Testis (tissue), 5 donors: ENCODE measurements at places on chromosomes 12 and 14.

DNA sequence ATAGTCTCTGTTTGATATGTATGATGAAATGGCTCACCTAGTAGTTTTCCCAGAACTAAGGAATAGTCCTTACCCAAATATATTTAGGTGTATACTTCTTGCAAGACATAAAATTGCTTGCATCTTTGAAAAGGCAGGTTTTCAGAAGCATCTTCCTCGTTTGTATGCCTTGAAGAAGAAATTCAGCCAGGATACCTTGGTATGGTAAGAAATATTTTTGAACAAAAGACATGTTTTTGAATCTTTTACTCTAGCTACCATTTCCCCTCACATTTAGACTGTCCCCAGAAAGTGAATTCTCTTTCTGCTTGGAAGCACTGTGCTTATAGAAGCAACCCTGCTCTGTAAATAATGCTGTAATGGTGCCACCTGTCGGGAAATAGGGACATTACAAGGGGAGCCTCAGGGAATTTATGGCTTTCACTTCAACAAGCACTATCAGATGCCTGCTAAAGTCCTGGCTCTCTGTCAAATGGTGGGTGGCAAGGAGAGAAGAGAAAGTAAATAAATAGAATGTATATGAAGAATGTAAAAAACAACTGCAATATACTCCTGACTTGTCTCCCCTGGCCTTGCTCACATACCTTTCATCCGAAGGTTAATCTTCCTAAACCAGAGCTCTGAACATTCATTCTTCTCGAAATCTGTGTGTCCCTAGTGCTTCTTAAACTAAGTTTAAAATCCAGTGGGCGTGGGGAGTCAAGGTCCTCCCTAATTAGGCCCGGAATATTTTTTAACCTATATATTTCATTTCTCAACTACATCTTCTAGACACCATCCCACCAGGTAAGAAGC lies 6.1 kb downstream of the CCDC184 start:
- DNase-seq: peak; percentile 80

DNA sequence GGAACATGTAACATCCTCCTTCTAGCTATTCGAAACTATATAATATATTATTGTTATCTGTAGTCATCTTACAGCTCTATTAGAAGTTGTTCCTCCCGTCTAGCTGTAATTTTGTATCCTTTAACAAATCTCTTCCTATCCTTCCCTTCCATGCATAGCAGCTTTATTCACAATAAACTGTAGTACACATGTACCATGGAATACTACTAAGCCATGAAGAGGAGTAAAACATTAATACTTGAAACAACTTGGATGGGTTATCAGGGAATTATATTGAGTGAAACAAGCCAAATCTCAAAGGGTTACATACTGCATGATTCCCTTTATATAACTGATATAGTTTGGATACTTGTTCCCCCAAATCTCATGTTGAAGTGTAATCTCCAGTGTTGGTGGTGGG lies 33.9 kb upstream of the STK38L start:
- DNase-seq: no peak

DNA sequence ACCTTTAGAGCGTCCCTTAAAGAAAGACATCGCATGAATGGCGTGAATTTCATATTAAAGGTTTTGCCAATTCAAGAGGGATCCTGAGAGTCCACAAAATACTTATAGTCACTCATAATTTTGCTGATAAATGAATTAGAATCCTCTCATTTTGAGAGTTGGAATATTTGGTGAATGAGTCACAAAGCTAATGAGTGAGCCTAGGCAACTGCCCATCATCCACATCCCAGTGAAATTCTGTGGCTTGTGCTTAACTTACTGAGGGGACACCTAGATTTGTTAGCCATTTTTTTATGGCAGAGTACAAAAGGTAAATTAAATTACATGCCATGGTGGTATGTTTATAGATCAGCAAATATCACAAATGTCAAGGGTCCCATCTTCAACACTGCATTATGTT lies 12.7 kb upstream of the NOXRED1 start:
- no peak for DNase-seq

DNA sequence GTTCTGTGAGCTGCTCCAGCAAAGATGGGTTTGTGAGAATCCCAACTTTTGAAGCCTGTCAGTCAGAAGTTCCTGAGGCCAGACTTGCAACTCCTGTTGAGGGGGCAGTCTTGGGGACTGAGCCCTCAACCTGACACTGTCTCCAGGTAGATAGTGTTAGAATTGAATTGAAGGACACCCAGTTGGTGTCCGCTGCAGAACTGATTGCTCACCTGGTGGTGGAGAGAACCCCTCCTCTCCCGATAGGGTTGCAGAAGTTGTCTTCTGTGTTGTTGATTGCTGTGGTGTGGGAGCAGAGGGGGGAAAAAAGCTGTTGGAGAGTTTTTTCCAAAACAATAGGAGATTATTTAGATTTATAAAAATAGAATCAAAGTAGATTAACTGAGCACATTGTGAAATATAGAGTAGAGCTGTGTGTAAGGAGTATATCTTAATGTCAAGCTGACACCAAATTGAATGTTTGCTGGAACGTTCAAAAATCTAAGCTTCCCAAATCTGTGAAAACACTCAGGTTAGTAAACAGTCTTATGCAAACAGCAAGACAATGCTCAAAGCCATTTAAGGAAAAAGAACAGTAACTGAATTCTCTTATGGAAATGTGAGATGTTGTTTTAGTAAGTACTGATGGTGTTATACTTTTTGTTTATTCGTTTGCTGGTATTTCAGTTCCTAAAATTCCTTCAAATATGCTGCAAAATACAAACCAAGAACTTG lies 18.6 kb downstream of the HIF1A start:
- DNase-seq: no peak

DNA sequence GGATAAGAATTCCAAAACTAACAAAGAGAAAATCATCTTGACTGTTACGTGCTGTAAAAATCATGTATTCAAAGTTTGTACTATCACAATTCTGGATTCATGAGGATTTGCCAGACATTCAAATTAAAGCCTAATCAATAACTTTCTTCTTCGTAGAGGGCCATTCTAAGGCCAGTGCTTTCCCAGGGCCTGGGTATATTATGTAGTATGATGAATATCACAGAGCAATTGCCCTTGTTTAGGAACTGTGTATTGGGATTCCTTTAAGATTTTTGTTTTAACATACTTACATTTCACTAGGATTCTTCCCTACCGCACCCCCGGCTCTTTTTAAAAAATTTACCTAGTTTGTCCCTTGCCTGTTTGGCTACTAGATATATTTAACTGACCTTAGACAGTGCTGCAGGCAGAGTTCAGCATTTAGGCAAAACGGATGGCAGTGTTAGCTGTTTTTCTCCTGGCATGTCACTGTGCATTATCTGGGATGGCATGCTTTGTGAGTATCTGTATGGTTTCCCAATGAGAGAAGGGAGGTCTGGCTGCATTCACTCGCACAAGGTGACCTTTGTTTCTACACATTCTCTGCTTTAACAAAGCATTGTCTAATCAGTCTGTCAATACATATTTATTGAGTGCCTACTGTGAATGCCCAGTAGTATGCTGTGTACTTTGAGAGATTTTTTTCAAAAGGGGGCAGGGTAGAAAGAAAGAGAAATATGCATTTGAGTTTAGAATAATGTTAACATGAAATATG lies 63.3 kb downstream of the ERC1 start:
- peak; percentile 60 for DNase-seq

- no peak for DNase-seq
Observed at GRCh38 chr14:105484069-105484996, 2.4 kb upstream of the CRIP1 start.

DNA sequence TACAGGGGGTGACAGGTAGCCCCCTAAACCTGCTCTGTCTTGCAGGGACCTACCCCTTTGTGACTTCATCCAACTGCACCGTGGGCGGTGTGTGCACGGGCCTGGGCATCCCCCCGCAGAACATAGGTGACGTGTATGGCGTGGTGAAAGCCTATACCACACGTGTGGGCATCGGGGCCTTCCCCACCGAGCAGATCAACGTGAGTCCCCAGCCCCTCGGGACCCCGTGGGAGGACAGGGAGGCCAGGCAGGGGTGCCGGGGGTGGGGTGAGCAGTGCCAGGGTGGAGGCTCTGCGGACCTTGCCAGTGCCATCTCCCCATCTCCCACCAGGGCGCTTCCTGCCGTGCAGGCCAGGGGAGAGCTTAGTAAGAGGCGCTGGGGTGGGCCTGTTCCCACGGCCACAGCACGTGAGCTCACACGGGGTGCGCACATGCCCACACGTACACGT lies 11.1 kb upstream of the SIVA1 start:
- no peak for DNase-seq

- DNase-seq: no peak
Observed at GRCh38 chr12:122385171-122386016, 37.1 kb downstream of the CLIP1 start.

DNA sequence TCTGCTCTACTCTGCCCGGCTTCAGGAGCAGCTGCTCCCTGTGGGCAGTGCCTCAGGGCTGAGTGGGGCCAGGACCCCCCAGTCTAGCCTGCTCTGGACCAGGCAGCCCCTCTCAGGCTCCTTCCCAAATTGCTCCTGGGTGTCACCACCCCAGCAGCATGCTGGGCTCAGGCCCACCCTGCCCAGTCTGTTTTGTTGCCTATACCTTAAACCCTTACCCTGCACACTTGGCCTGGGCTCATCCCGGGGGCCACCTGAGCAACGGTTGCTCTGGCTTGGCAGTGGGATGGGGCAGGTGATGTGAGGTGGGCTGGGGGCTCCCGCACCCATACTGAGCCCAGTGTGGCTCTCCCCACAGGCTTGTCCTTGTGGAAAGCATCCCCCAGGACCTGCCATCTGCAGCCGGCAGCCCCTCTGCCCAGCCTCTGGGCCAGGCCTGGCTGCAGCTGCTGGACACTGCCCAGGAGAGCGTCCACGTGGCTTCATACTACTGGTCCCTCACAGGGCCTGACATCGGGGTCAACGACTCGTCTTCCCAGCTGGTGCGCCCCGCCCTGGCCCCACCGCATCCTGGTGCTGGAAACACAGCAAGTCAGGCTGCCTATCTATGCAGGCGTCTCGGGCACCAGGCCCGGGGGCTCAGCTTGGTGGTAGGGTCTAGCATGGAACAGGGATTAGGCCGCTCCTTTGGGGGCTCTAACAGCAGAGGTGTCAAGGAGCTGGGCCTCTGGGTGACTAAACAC lies 3.9 kb downstream of the PLD4 start:
- DNase-seq: no peak

GRCh38 chr12:43937947-43938346 lies 102.1 kb downstream of the TMEM117 start:
- DNase-seq: no peak

- no peak for DNase-seq
Observed at GRCh38 chr12:94157981-94158411, 9.6 kb downstream of the PLXNC1 start.

- DNase-seq: no peak
Observed at GRCh38 chr12:123045678-123046077, 65.2 kb downstream of the ARL6IP4 start.

GRCh38 chr14:86799244-86799647 lies 1193.7 kb downstream of the GALC start:
- peak; percentile 15 for DNase-seq

- peak; percentile 23 for DNase-seq
Observed at GRCh38 chr14:31229638-31230572, 22.3 kb upstream of the HECTD1 start.

- no peak for DNase-seq
Observed at GRCh38 chr12:71768900-71769299, 14.2 kb downstream of the RAB21 start.

DNA sequence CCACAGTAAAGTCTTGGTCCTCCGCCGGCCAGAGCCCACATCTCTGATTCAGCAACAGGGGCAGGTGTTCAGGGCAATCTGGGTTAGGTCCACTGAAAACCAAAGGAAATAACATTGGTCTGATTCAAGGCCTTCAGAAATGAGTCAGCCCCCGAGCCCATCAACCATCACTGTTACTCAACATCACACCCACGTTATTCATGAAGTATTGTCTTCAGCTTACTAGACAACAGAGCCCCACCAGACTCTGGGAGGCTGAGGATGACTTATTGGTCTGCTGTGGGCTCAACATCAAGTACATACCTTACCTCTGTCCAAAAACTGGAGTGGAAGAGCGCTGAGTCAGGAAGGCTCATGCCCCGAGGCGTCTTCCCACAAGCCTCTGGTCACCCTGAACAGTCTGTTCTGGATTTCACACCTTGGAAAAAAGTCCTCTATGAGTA lies 97.5 kb downstream of the ZFP36L1 start:
- no peak for DNase-seq

GRCh38 chr12:52038447-52038846 lies 12.8 kb upstream of the NR4A1 start:
- no peak for DNase-seq

- no peak for DNase-seq
Observed at GRCh38 chr14:63941023-63941422, 88.2 kb downstream of the SYNE2 start.

GRCh38 chr12:27464220-27464554 lies 17.7 kb downstream of the SMCO2 start:
- peak; percentile 66 for DNase-seq

DNA sequence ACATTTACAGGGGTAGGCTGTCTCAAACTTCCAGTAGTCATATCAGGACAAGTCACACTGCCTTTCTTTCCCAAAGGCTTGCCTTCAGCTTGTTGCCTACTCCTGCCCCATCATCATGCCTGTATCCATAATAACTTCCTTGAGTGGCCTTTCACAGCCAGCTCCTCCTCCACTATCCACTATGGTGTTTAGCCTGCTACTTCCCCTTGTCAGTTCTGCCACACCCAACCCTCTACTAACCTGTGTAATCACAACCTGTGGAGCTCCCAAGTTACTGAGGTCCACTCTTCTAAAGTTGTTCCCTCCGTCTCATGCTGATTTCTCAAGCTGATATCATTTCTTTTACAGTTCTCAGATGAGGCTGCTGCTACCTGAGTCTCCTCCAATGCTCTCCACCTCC lies 159.9 kb downstream of the BMP4 start:
- DNase-seq: no peak

DNA sequence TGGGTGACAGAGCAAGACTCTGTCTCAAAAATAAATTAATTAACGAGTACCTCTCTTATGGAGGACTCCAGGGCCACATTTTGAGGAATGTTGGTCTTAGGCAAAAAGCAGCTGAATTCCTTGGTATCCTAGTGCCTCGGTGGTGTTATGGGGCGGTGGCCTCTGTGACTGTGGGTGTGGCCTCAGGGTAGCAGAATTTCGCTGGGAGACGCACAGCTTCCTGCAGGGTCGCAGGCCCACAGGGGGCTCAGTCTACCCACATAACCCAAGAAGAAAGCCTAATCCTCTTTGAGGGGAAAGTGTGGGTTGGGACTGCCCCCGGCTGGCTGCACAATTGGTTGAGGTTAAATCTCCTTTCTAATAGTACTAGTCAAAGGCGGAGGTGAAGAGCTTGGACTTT lies 11.2 kb upstream of the SERPINA4 start:
- no peak for DNase-seq

GRCh38 chr12:108589840-108590229 lies 8.0 kb downstream of the TMEM119 start:
- DNase-seq: no peak

- DNase-seq: peak; percentile 89
Observed at GRCh38 chr12:48996794-48997718, 2.1 kb downstream of the DDN start.

DNA sequence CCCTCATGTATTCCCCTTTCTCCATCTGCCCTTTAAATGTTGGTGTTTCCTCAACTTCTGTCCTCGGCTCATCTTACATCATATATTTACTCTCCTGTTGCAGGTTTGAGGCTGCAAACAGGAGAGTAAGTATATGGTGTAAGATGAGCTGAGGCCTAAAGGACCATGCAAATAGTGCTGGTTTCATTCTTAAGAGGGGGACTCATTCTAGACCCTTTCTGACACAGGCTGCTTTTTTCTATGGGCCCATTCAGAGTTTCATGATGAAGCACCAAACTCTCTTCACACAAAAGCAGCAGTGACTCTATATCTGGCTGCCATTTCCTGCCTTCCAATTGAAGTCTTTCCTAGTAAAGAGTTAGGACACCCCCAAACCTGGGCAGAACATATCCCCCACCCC lies 218.5 kb downstream of the PHLDA1 start:
- no peak for DNase-seq
